ENCODE measurements at places on chromosomes 1 and 21. TPM values are rescaled to one million over a fixed set of nuclear protein-coding genes. Genes with fewer than 3 reads are reported as not detected.

- no peak for DNase-seq
Measured at GRCh38 chr1:174023440-174023839, 1.3 kb upstream of the RC3H1 start.

Gene ATAD3C
- 3.2 TPM for total RNA-seq

Gene KRTAP19-1
- not detected for total RNA-seq

GRCh38 chr1:66360285-66360724, 173.6 kb upstream of the SGIP1 start:
- no peak for DNase-seq

DNA sequence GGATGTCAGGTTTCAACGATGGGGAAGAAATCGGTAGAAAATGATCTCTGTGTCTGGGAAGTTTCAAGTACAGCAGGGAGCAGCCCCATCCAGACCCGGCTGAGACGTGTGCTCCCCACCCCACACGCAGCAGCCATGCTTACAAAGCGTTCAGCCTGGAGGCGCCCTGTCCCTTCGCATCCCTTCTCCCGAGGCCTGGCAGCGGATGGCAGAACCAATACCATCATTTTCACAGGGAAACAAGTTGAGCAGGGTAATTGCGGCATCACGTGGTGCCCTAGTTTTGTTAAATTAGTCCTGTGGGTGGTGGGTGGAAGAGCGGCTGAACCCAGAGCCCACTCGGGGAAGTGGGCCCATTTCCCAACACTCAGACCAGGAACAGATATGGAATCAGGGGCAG, 23.9 kb downstream of the KCNAB2 start:
- no peak for DNase-seq

DNA sequence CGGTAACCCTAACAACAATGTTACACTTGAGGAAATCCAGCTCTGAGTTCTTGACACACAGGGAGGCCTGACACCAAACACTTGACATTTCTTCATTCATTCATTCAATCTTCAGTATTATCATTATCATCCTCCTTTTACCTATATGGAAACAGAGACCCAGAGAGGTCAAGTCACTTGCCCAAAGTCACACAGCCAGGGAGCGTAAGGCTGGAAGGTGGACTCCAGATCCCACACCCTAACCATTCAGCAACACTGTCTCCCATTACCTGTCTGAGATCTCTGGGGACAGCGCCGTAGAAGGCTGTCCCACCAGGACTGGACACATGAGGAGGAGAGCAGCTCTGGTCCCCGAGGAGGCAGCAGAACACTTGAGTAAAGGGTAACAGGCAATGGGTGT, 101.4 kb downstream of the SYF2 start:
- no peak for DNase-seq

Gene CHI3L2
- 0.61 TPM for total RNA-seq

DNA sequence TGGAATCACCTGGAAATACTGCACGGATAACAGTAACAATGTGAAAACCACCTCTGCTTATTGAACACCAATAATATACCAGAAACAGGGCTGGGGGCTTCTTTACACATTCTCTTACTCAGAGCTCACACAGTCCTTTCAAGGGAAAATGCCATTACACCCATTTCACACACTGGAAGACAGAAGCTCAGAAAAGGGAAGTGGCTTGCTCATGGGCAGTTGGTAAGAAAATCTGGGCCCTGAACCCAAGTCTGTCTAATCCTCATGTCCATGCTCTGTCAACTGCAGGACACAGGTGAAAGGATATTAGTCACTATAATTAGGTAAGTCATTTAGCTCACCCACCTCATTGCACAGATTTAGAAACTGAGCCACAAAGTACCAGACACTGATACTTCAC, 18.6 kb downstream of the C8A start:
- DNase-seq: no peak

DNA sequence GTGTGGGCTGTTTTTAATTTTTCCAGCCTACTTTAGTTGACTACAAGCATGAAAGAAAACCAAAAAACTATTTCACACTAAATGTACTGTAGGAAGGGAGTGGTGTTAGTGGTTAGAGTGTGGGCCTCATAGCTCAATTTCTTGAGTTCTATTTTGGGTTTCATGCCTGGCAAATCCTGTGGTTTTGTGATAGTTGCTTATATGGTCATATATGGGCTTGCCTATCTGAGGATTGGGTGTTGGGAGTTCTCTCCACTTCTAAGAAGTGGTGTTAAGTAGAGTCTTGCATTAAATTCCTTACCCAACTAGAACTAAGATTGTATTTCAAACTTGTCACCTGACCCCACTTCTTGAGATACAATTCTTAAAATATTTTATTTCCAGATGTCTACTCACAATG, 37.8 kb upstream of the COL11A1 start:
- no peak for DNase-seq

GRCh38 chr1:86382878-86383277, 13.2 kb downstream of the ODF2L start:
- no peak for DNase-seq

Gene SLC50A1
- 10.1 TPM for total RNA-seq

Gene LCE1F
- not detected for total RNA-seq

DNA sequence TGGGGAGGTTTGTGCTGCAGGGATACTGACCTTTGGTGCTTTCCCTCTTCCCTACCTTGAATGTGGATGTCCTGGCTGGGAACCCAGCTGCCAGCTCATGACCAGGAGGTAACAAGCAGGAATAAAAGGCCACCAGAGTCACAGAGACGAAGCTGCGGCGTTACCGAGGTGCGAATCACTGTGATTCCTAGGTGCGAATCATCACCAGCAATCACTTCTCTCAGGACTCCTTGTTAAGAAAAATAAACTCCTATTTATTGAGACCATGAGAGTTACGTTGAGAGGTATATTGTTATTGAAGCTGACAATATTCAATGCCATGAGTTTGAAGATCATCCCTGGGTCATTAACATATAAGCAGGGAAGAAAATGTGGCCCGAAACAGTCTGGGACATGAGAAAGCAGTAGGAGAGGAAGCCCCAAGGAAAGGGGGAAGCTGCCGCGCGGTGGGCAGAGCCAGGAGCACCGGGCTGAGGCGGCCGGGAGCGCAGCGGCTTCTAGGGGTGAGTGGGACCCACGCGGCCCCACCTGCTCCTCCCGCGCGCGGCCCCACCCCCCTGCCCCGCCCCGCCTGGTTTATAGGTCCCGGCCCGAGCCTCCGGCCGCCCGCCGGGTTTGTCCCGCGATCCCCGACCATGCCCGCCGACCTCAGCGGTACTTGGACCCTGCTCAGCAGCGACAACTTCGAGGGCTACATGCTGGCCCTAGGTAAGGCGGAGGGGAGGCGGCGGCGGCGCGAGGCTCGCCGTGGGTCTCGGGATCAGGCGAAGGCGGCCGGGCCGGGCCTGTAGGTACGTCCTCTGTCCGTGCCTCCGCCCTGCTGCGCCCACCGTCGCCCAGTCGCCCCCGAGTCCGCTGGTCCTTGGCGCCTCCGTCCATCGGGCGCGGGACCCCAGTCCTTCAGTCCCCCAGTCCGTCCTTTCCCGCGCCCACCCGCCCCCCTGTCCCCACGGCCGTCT, at the start of gene RBP7:
RBP7 (plus strand) TSS at position 605 of the 959 bp plus-strand sequence; CDS start at position 636, 31 bp downstream.
- no peak for DNase-seq

DNA sequence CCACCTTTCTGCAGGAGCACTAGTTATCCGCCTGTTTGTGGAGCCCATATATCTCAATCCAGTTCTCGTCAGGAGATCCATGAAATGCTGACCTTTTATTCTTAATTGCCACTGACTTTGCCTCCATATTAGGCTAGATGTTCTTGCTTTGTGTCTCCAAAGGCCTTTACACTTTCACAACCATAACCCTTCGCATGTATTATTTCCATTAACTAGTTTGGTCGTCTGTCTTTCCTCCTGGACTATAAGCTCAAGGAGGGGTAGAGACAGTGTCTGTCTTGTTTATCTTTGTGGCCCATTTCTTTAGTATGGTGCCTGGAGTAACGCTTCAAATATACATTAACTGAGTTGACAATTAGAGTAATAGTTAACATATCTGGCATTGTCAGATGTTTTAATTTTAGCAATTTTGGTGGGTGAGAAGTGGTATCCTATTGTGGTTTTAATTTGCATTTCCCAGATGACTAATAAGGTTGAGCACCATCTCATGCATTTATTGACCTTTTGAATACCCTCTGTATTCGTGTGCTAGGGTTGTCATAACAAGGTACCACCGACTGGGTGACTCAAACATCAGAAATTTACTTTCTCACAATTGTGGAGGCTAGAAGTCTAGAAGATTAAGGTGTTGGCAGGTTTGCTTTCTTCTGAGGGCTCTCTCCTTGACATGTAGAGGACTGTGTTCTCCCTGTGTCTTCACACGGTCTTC, 21.7 kb upstream of the IL12RB2 start:
- no peak for DNase-seq

DNA sequence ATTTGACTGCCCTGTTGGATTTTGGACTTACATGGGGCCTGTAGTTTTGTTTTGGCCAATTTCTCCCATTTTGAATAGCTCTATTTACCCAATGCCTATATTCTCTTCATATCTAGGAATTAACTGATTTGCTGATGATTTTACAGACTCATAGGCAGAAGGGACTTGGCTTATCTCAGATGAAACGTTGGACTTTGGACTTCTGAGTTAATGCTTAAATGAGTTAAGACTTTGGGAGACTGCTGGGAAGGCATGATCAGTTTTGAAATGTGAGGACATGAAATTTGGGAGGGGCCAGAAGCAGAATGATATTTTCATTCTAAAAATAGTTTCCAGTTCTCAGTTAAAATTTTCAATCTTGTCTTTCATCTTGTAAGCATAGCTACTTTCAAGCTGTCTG, 222.3 kb downstream of the COP1 start:
- no peak for DNase-seq

DNA sequence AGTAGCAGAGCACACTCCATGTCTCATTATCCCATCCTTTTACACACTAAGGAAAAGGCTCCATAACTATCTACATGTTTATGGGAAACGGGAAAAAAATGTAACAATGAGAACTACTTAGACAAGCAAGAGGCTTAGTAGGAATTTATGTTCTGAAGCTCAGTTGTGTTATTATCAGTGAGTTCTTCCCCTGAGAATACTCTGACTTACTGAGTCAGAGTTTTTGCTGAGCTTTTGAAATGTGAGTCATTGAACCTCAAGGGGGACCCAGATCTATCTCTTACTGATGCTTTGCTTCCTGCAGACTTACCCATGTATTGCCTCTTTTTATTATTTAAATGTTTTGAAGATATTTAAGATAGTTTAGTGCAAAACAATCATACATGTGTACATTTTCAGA, 20.1 kb downstream of the CFHR5 start:
- no peak for DNase-seq

DNA sequence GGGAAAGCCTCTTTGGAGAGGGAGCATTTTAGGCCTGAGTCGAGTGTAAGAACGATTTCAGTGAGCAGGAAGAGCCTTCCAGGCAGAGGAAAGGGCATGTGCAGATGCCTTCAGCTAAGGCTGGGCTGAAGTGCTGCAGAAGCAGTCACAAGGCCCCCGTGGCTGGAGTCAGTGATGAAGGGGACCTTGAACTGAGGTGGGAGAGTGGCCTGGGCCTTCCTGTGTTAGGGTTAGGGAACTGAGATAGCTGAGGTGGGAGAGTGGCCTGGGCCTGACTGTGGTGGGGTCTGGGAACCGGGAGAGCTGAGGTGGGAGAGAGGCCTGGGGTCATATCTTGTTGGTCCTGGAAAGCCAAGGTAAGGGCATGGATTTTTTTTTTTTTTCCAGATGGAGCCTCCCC, 50.9 kb upstream of the ETV3 start:
- no peak for DNase-seq

DNA sequence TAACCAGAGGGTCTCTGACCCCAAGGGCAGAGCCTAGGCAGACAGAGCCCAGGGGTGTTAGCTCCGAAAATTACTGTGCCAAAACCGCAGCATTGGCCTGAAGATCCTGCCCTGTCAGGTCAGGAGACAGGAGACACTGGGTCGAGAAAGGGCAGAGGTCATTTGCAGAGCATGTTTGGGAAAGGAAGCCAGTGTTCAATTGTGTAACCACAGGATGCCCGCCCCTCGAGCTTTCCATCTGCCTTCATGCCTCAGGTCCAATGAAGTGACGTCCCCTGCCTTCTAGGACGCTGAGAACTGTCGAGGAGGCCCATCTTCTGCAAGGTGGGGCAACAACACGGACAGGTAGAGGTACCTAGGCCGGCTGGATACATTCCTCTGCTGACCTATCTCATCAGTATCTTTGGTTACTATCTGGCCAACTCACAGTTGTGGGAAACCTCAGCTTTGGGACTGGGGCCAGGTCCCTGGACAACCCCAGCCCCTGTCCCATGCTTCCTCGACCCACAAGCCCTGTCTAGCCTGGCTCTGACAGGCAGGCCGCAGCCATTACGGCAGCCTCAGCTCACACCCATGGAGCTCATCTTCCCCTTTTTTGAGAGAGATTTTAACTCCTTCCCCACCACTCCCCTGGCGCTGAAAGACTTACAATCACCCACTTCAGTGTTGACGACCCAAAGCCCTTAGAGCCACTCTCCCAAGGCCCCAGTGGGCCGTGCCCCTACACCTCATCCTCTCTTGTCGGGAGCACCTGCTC, 1.3 kb downstream of the ARL8A start:
- no peak for DNase-seq

GRCh38 chr1:175163702-175164101, 28.9 kb downstream of the KIAA0040 start:
- DNase-seq: no peak

Gene DNM3
- 180 TPM for total RNA-seq

Gene AKR7A3
- 4.0 TPM for total RNA-seq

- no peak for DNase-seq
Measured at GRCh38 chr1:68347415-68347814, 102.3 kb downstream of the RPE65 start.

Gene CACNA1S
- 0.23 TPM for total RNA-seq

- DNase-seq: no peak
Measured at GRCh38 chr1:58764294-58764978, 19.4 kb downstream of the JUN start.

DNA sequence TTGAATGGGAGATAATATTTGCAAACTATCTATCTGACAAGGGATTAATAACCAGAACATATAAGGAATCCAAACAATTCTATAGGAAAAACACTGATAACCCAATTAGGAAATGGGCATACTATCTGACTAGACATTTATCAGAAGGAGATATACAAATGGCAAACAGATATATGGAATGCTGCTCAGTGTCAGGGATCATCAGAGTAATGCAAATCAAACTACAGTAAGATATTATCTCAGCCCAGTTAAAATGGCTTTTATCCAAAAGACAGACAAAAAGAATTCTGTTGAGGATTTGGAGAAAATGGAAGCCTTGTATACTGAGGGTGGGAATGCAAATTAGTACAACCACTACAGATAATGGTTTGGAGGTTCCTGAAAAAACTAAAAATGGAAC, 758.0 kb upstream of the B3GALT2 start:
- no peak for DNase-seq

Gene SCNM1
- 21.8 TPM for total RNA-seq

DNA sequence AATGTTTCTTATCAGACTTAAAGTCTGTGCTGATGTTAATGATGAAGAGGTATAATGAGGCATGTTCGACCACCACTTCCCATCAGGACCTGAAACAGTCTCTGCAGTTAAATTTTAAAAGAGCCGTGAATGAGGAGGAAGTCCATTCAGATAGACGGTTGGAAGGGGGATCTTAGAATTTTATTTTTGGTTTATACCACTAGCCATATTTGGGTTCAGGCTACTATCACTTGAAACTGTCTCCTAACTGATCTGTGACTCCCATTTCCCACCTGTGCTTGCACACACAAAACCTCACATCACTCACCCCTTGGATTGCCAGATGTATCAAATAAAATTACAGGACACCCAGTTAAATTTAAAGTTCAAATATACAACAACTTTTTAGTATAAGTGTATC, 9.9 kb upstream of the ANKRD13C start:
- DNase-seq: no peak
